ENCODE measurements at places on chromosomes 5 and 9. TPM values are rescaled to one million over a fixed set of nuclear protein-coding genes. Genes with fewer than 3 reads are reported as not detected.

Gene NAIF1
- 7.5 TPM for polyA plus RNA-seq

Gene SLC1A1
- polyA plus RNA-seq: 0.63 TPM

Gene SPATA9
- not detected for polyA plus RNA-seq

Gene AFAP1L1
- 3.3 TPM for polyA plus RNA-seq

Gene NUTM2G
- not detected for polyA plus RNA-seq

Gene PCDH1
- 0.41 TPM for polyA plus RNA-seq

Gene TSSK1B
- not detected for polyA plus RNA-seq

Gene EQTN
- polyA plus RNA-seq: not detected

Gene SHC3
- 0.37 TPM for polyA plus RNA-seq

Gene TLR4
- 0.08 TPM for polyA plus RNA-seq

Gene GALNT10
- 118 TPM for polyA plus RNA-seq

Gene COL27A1
- 20.7 TPM for polyA plus RNA-seq

DNA sequence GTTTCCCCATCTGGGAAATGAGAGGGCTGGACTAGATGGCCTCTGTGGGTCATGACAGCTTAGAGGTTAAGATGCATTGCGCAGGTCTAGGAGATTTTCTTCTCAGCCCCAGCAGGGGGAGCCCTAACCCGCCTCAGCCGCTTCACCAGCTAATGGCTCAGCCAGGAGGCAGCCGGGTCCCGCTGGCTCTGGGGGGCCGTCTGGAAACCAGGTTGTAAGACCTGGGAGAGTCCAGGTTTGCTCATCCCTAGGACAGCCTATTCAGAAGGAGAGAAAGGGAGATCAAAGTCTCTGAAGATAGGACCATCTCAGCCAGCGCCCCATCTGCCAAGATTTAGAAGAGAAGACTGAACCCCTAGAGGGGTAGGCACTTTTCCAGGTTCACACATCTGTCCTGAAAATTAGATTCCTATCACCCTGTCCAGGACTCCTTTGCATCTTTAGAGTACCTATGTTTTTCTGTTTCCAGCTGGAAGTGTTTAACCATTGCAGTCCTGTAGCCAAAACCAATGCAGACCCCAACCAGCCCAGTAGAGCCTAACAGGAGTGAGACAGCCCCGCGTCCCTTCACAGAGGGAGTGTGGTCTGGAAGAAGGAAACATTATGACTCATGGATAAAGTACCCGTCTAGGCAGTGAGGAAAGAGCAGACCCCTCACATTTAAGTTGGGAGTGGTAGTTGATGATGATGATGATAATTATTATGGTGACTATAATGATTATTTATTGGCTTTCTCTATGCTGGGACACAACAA is 27.5 kb downstream of the SPARC start:
- DNase-seq: peak; percentile 79

DNA sequence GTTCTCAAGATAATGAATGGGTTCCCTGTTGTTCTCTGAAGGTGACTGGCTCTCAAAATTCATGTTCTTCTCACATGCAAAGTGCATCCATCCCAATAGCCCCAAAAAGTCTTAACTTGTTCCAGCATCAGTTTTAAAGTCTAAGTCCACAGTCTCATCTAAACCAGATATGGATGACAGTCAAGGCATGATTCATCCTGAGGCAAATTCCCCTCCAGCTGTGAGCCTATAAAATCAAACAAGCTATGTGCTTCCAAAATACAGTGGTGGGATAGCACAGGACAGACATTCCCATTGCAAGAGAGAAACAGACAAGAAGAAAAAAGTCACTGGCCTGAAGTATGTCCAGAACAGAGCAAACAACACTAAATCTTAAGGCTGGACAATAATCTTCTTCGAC is 25.4 kb downstream of the FBXO10 start:
- DNase-seq: no peak

GRCh38 chr5:176633598-176633997 is 3.1 kb downstream of the EIF4E1B start:
- no peak for DNase-seq

DNA sequence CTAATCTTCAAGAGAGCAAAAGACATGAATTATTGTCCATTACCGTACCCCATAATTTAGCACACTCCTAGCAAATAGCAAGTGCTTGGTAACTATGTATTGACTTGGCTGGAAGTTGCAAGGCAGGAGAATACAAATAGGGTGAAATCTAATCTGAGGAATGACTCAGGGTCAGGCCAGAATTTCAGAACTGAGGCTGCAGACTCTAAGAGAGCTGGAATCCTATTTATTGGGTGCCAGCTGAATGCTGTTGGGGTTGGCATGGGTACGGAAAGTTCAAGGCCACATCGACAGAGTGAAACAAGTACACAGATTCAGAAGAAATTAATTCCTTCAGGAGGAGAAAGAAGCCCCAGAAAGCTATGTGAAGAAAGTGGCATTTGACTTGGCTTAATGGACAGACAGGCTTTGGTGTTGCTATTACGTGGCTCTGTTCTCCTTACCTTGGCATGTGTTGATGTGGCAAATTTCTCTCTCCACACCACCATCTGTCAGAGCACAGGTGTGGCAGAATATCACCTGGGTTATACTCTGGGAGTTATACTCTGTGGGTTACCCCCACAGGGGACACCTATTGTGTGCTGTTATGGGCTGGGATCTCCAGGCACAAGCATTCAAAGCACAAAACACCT is 20.9 kb upstream of the ASTN2 start:
- DNase-seq: no peak

DNA sequence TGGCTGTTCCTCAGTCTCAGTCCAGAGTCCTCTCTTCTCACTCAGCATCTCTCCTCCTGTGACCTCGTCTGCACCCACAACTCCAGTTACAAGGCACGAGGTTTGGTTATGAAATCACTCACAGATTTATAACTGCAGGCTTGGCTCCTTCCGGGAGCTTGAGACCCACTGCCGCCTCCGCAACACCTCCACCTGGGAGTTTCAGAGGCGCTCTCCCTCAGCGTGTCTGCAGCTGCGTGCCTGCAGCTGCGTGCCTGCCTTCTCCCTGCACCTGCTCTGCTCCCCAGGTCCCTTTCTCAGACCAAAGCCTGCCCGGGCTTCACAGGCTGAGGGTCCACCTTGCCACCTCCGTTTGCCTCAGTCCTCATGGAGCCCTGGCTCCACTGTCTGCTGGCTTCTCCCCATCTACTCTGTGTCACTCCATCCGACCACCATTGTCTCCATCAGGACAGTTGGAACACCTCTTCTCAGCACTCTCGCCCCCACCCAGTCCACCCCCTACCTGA is 51.5 kb downstream of the HRH2 start:
- DNase-seq: no peak

- DNase-seq: peak; percentile 79
Measured at GRCh38 chr5:176481711-176482110, 33.5 kb downstream of the FAF2 start.

DNA sequence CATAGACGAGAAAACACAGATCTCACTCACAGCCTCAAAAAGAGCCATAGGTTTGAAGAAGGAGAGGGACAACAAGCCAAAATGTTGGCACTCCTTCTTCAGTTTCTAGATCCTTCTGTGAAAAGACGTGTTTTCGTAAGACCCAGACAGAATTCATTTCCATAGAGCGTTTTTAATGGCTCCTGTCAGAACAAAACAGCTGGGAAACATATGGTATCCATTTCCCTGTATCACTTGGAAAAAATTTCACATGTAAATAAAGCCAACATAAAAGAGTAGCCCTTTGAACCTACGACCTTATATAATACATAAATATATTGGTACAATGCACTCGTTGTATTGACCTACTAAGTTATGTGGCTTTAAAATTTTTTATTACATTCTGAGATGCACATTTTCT is 108.1 kb downstream of the SNCAIP start:
- no peak for DNase-seq

DNA sequence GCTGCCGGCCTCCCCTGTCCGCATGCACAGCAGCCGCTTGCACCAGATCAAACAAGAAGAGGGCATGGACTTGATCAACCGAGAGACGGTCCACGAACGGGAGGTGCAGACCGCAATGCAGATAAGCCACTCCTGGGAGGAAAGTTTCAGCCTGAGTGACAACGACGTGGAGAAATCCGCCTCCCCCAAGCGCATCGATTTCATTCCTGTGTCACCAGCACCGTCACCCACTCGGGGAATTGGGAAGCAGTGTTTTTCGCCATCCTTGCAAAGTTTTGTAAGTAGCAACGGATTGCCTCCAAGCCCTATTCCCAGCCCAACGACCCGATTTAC is 75.3 kb downstream of the PIP5K1B start:
- DNase-seq: no peak

GRCh38 chr5:142324136-142324870 is 518 bp downstream of the SPRY4 start:
- DNase-seq: peak; percentile 60

- no peak for DNase-seq
Measured at GRCh38 chr9:94745806-94746540, 19.5 kb downstream of the AOPEP start.

GRCh38 chr5:111863801-111864200 is 106.8 kb upstream of the NREP start:
- no peak for DNase-seq

DNA sequence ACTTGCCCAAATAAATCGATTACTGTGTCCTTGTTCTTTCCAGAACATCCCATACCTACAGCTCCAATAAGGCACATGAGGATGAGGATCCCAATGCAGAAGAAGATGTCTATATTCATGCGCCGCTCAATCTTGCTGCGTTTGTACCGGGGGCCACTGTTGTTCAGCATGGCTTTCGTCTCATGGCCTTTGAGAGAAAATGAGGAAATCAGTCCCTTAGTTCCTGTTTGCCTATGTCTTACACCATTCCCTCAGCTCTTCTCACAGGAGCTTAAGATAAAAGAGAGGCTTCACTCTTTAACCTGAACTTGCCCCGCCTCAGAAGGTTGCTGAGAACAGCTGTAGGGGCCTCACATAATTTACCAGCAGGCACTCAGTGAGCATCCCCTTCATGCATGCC is 211.6 kb downstream of the ATP10B start:
- DNase-seq: no peak

DNA sequence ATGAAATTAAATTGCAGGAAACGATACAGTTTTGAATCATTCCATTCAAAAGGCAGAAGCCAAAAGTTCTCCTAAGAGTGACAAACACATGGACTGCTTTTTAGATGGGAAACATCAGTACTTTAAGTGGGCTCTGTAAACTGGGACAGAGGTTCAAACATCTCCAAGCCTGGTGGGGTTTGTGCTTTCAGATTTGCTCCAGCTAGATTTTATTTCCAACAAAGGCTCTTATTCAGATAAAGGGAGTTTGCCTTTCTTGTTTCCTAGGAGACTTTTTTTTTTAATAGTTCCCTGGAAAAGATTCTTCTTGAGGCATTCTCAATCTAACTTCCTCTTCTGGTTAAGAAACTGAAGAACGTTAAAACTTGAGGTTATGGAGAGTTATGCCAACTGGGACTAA is 277.6 kb downstream of the TMEM38B start:
- DNase-seq: no peak

GRCh38 chr5:130066644-130067043 is 162.4 kb downstream of the CHSY3 start:
- no peak for DNase-seq

- no peak for DNase-seq
Measured at GRCh38 chr9:107863396-107863795, 373.8 kb upstream of the KLF4 start.

DNA sequence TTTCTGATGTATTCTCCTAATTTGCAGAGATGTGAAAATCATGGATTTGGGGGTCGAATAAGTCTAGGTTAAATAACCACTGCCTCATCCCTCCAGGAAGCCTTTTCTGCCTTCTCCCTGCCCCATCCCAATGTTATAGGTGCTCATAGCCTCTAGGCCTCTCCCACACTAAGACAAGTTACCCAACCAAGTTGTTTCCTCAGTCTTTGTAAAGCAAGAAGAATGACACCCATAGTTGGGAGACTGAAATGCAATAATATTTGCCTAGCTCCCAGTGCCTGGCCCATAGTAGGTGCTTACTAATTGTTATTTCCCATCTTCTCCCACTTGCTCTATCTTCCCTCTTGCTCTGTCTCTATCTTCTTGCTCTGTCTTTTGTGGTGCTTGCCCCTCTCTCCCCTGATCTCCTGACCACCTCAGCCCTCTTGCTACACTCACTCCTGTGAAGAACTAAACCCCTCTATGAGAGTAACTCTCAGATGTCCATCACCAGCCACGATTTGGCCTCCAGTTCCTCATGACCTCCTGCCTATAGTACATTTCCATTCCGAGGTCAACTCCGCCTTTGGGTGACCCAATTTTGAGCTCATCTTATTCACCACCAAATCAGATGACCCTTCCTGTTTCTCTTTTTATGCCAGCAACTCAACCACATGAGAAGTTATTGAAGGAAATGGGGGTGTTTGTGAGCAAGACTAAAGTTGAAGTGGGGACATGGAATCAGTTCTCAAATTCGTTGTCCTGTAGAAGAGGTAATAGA is 7.0 kb downstream of the AFAP1L1 start:
- no peak for DNase-seq

GRCh38 chr5:56328753-56329560 is 95.8 kb upstream of the ANKRD55 start:
- DNase-seq: no peak

GRCh38 chr9:107597743-107598217 is 108.2 kb upstream of the KLF4 start:
- no peak for DNase-seq

GRCh38 chr5:138339464-138339863 is 1.4 kb downstream of the FAM53C start:
- DNase-seq: no peak

DNA sequence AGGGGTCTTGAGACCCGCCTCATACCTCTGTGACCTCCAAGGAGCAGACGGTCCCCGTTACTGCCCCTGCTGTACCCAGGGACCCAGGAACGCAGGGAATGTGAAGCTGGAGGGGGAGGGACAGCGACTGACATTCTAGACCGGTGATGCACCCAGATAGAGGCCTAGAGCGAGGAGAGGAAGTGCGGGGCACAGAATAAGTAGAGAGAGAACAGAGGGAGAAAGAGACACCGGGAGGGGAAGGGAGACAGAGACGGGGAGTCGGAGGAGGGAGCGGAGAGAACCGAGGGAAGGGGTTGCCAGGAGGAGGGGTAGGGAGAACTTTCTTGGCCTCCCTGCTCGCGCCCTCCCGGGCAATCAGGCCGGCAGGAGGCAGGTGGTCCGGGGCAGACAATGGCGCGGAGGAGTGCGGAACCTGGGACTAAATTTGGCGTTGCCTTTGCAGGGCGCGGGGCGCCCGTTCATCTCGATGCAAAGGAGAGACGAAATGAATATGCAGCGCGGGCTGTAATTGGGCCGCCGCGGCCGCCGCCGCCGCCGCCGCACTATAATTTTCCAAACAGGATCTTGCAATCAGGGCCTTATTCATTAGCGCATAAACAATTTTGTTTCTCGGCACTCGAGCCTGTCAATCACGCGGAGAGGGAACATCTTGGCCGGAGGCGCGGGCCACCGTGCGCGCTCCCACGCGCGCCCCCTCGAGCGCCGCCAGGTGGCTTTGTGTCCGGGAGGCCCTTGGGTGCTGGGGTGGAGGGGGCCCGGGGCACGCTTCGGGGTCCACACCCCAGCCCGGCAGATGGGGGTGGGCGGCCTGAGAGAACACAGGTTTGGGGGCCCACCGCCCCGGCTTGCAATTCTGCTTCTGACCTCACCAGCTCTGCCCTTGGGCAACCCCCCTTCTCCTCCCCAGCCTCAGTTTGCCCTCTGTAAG is 33.0 kb downstream of the NDUFA8 start:
- DNase-seq: no peak

- no peak for DNase-seq
Measured at GRCh38 chr5:112293587-112293986, 125.5 kb downstream of the EPB41L4A start.

GRCh38 chr5:106587-106986 is 14.6 kb downstream of the PLEKHG4B start:
- no peak for DNase-seq
